ENCODE measurements at places on chromosomes 3 and 15.

DNA sequence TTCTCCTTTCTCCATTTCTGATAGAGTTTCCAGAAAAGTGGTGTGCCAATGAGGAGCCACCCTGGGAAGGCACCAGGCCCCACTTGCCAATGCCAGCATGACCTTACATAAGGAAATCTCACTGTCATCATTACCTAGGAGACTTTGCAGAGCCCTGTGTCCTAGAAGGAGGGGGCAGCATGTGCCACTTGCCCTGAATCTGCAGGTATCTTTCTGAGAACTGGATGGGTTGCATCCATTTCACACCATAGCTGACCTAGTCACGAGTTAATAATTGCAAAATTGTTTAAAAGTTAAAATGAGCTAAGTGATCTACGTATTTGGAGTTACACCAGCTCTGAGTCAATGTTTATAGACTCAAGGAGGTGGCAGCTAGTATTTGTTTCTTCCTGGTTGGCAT is 14.3 kb downstream of the CA12 start:
- no peak for DNase-seq

DNA sequence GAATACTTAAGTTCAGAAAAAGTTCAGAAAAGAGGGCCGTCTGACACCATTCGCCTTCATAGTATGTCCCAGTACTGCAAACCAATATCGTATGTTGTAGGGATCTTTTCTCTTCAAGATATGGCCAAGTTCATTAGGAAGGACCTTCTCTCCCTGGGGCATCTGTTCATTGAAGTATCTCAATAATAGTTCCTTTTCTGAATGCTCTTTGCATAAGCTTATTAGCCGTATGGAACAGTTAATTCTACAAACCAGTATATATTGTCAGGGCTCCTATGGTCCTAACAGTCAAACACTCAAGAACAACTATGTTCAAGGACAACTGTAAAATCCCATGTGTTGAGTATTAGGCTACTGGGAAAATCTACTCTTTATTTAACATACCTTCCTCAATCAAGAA is 203.1 kb downstream of the KLHL25 start:
- no peak for DNase-seq

DNA sequence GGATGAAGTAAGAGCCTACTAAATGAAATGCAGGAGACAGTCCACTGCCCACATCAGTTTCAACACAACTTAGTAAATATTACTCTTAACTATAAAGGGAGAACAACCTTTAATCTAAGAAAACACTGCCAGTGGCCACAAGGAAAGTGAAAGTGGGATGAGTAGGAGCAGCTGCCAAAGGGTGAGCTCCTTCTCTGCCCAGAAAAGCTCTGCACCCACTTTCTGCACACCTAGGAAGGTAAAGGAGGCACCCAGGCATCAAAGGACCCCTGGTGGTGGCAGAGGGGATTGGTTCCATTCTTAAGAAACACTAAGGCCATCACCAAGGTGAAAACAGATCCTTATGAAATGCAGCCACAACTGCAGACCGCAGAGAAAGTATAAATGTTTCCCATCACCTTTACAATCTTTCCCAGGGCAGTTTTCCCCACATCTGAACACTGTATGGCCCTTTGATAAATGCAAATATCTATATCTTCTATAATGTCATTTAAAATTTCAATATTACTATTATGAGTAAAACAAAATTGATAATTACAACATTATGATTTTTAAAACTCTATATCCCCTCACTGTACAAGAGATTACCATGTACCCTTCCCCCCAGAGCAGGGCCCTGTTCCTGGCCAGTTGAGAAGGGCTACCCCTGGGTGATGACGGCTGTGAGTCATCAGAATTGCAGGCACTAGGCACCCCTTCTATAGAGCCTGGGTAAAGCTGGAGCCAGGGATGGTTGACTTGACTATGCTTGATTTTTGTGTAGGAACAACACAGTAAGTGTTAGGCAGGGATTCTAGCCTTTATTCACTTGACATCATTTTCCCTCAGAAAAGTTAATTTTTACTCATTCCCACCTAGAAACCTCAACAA is 92.0 kb downstream of the SNRK start:
- DNase-seq = no peak

DNA sequence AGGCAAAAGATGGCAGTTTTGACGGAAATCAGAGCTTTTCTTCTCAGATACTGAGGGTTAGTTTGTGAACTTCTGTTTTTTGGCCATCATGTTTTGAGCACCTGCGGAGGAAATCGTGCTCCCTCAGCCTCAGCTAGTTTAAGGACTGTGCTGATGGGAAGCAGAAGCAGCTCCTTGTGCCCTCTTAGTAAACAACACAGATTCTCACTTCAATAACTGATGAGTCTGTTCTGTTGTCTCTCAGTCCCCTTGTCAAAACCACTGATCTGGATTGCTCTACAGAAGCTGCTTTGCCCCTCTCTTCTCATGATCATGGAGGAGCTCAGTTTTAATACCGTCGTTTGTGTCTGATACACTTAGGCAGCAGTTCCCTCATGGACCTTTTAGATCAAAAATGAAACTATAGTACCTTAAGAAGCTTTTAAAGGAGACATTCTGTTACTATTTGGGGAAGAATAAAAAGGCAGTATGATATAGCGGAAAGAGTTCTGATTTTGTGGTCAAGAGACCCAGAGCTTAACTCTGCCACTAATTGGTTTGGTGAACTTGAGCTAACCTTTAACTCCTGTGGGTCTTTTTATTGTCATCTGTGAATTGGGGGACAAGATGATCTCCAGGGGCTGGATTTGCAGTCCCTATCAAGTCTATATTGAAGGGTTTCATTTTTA is 152.6 kb downstream of the BBX start:
- no peak for DNase-seq

DNA sequence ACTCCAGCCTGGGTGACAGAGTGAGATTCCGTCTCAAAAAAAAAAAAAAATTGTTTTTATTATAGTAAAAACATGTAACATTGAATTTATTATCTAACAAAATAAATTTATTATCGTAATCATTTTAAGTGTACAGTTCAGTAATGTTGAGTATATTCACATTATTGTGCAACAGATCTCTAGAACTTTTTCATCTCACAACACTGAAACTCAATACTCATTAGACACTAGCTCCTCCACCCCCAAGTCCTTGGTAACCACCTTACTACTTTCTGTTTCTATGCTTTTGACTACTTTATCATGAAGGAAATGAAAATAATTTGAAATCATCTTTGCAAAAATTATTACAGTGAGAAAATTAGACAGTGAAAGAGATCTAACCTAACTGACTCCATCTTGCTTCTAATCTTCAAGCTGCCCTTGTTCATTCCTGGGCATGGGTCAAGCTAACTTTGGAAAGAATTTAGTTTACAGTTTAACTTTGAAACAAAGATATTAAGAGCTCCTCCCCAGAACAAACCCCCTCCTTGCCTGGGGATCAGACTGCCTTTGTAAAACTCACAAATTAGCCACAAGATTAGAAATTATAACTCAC is 15.0 kb upstream of the FYCO1 start:
- no peak for DNase-seq

- peak; percentile 59 for DNase-seq
Observed at GRCh38 chr3:71069797-71070196, 513.7 kb downstream of the FOXP1 start.

DNA sequence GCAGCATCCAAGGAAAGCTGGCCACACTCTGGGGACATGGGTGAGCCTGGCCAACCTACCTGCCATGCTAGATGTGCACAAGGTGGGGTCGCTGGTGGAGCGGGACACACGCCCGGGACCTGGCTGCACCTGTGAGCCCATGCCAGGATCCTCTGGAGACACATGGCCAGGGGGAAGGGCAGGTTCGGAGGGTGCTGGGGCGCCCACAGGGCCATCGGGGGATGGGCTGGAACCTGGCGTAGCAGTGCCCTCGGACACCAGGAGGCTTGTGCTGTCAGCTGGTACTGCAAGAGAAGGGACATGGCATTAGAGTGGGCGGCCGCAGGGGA is 143.4 kb downstream of the NSMCE3 start:
- no peak for DNase-seq

DNA sequence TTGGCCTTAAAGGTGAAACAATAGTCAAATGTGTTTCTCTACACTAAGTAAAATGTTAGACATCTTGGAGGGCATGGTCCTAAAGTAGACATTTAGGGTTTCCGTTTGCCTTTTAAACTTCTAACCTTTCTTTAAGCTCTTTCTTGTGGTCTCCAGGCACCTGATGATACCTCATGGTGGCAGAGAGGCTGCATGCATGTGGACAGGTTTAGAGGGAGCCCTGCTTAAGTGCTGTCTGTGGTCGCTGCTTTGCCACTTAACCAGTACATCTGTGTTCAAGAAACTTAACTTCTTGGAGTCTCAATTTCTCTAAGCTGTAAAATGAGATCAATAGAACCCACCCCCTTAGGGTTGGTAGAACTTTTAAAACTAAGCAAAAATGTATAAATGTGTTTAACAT is 6.2 kb downstream of the MITF start:
- no peak for DNase-seq

- DNase-seq = no peak
Observed at GRCh38 chr3:134363381-134363755, 10.9 kb downstream of the AMOTL2 start.

- DNase-seq = no peak
Observed at GRCh38 chr3:112394003-112394640, 61.2 kb downstream of the CD200 start.

GRCh38 chr3:16770021-16770420 is 114.7 kb upstream of the PLCL2 start:
- no peak for DNase-seq

DNA sequence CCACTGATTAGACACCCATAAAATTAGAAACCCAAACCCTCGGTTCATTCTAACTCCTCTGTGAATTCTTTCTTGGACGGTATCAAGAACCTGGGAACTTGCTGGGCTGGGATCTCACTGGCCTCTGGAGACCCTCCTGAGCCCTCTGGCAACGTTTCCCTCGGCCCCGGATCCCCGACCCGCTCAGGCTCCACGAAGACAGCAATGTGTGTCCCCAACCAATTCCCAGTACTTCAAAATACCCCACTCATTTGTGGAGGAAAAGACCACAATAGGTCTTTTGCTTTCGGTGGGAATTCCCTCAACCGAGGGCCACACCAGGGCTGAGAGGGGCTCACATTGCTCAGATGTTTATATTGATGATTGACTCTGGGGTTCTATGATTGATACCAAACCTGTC is 117.9 kb upstream of the PRR20G start:
- no peak for DNase-seq

GRCh38 chr3:59372346-59372745 is 322.5 kb upstream of the CFAP20DC start:
- DNase-seq = no peak

DNA sequence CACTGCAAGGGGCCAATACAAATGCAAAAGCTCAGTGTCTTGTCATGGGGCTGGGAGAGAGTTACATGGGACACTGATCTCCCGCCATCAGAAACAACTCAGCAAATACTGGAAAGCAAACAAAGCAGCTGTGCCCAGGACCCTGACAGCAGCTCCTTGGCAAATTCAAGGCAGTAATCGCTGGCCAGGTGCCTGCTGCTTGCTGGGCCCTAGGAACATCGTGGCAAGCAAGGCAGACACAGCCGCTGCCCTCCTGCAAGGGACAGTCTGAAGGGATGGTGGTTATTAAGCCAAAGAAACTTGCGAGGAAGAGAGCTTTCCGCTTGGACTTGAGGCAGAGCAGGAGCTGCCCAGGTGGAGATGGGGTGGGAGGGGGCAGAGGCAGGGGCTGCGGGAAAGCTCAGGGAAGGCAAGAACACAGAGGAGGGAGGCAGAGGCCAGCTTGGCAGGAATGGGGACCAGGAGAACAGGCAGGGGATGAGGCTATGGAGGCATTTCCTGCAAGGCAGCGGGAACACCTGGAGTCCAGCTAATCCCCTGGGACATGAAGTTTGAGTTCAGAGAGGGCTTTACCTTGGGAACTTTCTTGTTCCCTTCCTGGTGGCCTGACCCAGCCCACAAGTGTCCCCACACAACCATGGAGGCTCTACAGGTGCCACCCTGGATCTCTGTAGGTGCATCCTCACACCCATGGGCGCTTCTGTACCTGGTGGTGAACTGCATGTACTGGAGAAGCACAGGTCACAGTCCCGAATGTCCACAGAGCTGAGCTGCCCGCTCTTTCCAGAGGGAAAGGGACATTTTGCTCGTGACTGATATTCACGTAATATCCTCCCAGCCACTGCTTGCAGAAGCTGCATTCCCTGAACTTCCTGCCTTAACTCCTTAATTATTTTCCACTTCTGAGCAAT is 78.7 kb upstream of the ATP2B2 start:
- no peak for DNase-seq

- peak; percentile 46 for DNase-seq
Observed at GRCh38 chr15:89196994-89197393, 24.4 kb downstream of the RLBP1 start.

- DNase-seq = no peak
Observed at GRCh38 chr15:72342385-72342784, 22.4 kb upstream of the CELF6 start.

DNA sequence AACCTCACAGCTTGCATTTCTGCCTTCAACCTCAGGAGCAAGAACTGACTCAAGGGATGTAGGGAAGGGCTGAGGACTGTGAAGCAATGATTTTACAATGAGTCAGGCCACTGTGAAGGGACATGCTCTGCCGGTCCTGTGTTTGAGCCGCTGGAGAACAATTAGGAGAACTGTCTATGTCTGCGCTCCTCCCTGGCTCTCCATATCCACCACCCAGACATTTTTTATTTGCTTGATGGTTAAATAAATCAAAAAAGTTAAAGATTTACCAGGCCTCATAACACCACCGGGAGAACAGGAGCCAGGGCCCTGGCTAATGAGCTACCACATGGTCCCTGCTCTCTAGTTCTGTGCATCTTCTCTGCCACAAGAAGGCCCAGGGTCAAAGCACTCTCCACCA is 29.6 kb downstream of the SEC61A1 start:
- DNase-seq = peak; percentile 75

GRCh38 chr3:182737825-182738224 is 55.5 kb upstream of the ATP11B start:
- no peak for DNase-seq

DNA sequence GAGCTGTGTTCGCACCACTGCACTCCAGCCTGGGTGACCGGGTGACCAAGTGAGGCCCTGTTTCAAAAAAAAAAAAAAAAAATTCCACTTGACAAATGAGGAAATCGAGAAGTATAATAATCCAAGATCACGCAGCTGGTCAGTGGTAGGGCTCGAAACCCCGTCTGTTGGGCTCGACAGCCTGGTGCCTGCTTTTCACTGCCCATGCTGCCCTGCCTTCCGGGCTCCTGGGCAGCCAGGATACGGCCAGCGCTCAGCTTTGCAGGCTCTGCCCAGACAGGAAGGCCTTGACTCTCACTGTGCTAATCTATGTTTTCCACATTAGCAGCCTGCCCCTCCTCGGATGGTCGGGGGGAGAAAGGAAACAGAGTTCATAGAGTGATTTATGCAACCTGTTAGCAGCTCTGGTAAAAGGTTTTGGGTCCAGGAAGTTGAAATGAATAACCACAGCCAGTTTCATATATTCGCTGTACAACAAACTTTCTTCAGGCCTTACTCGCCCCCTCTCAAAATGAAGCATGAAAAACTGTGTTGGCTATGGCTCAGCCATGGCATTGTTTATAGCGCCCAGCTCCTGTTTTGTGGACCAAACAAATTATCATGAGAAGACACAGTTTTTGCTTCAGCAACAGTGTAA is 108.8 kb downstream of the XXYLT1 start:
- no peak for DNase-seq
